ENCODE measurements at places on chromosomes 16 and 17.

- DNase-seq: no peak
Observed at GRCh38 chr16:81071805-81072204, 5.2 kb downstream of the C16orf46 start.

GRCh38 chr17:75064867-75065561, 18.0 kb downstream of the KCTD2 start:
- DNase-seq: no peak

GRCh38 chr16:19864566-19864965, 20.1 kb downstream of the GPRC5B start:
- no peak for DNase-seq

DNA sequence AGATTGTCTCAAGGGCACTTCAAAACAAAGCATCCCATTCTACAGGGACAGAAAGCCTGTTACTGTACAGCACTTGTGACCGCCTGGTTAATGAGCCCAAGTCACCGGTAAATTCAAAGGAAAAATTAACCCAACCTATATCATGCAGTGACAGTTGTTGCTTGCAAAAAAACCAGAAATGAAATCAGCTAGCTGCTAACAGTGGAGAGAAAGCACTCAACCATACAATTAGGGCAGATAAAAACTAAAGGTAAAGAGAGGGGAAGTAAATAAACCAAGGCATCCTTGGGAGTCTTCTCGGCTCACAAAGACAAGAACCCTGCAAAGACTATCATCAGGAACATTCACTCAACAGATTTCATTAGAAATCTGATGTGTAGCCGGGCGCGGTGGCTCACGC, 5.9 kb downstream of the RETREG3 start:
- DNase-seq: no peak

- no peak for DNase-seq
Observed at GRCh38 chr16:65825191-65825856, 541.2 kb upstream of the CDH5 start.

DNA sequence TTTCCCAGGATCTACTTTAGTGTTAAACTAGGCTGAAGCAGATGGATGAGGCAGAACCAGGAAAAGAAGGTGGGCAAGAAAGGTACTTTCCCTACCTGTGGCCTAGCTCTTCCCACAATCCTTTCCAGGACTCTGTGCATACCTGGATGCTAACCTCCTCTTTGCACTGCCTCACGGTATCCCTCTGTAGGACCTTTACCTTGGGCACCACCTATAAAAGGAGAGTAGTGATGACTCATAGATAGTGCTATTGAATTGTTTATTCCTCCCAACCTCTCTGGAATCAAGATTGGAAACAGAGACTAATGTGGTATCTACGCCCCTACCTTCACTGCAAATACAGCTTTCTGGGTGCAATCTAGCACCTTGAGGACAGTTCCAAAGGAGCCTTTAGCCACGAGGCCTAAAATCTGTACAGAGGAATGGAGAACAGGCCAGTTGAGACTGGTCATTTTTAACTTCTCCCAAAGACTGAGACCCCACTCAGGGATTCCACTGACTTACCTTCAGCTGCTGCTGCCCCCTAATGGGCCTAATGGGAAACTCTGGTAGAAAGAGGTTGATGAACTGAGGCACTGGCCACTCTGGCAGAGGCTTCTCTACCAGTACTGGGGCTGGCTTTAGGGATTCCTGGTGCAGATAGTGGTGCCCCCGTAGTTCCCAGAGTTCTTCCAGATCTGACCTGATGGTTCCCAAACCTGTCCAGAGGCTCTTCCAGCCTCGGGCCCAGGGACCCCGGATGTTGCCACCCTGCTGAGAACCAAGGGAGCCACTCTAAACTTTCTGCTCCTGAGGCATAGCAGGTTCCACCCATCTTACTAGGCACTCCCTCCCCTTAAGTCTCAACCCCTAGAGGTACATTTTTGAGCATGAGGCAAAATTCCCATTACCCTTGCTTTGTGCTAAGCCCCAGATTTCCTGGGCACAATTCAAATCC, 781 bp downstream of the RSKR start:
- peak; percentile 19 for DNase-seq

GRCh38 chr17:64777415-64778239, 115.5 kb upstream of the SMURF2 start:
- no peak for DNase-seq

DNA sequence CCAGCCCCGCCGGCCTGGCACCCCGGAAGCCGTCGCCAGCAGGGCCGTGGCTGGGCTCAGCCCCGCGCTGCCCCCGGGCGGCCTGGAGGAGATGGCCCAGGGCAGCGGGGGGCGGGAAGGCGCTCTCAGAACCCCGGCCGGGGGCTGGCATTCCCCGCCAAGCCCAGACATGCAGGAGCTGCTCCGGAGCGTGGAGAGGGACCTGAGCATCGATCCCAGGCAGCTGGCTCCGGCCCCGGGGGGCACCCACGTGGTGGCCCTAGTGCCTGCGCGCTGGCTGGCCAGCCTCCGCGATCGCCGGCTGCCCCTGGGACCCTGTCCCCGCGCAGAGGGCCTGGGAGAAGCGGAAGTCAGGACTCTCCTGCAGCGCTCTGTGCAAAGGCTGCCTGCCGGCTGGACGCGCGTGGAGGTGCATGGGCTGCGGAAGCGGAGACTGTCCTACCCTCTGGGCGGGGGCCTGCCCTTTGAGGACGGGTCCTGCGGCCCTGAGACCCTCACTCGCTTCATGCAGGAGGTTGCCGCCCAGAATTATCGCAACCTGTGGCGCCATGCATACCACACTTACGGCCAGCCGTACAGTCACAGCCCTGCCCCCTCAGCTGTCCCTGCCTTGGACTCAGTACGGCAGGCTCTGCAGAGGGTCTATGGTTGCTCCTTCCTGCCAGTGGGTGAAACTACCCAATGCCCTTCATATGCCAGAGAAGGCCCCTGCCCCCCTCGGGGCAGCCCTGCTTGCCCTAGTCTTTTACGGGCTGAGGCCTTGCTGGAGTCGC, 551 bp downstream of the WDR81 start:
- DNase-seq: no peak

DNA sequence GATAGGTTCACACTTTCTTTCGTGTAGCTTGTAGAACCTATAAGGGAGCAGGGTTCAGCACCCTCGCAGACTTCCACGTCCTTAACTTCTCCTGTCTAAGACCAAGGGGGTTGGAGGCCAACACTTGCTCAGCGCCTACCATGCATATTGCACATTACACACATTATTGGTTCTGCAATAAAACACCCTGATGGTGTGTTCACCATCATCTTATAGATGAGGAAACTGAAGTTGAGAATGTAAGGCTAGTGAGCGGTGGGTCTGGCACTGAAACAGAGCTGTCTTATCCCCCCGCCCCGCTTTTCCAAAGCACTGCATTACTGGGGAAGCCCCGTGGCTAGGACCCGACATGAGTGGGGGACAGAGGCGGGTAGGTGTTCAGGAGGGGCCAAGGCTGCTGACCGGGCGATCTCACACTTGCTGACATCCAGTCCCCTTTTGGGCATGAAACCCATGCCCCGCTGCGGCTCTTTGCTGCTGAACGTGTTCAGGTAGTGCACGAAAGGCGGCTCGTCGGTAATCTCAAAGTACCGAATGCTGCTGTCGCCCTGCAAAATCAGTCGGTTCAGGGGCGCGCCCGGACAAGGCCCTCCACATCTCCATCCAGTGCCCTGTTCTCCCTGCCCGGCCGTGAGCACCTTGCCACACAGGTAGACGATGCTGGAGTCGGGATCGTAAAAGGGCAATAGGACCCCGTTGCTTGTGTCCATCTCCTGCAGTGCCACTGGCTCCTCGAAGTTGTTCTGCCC, 6.2 kb downstream of the CORO6 start:
- no peak for DNase-seq

DNA sequence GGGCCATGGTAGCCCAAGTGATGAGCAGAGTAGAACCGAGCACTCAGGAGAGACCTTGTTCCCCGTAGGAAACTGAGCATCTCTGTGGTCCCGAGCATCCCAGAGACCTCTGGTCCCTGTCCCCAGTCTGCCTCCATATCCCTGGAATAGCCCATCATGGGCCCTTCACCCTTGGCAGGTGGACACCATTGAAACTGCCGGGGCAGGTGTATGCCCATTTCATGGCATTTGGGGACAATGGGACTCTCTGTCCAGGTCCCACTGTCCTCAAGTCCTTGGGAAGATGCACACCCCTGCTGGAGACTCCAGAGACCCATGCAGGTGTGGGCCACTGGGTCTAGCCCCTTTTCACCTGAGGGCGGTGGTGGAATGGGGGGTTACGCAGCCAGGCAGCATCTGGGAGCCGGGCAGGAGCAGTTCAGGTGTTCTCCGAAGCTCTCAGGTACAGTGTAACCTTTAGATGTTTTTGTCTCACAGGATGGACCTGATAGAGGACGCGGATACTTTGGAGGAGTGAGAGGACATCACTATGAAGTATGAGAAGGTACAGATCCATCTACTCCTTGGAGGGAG, 75.9 kb downstream of the GOSR1 start:
- DNase-seq: no peak

GRCh38 chr16:51404386-51404785, 253.3 kb upstream of the SALL1 start:
- no peak for DNase-seq

GRCh38 chr17:73551759-73552158, 92.5 kb downstream of the SDK2 start:
- no peak for DNase-seq

DNA sequence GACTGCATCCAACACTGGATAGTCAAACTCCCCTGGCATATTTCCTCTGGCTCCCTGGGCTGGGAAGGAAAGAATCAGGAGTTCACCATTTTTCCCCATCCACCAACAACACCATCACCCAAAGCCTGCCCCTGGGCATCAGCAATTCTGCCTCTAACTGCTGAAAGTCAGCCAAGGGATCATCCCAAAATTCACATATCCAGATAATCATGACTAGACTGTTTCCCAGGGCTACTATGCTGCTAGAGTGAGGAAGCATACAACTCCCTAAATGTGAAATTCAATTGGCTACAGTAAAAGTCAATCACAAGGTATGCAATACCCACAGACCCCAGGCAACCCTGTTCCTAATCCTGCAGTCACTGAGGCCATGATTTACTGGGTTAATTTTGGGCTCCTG, 230.6 kb downstream of the C16orf95 start:
- no peak for DNase-seq

DNA sequence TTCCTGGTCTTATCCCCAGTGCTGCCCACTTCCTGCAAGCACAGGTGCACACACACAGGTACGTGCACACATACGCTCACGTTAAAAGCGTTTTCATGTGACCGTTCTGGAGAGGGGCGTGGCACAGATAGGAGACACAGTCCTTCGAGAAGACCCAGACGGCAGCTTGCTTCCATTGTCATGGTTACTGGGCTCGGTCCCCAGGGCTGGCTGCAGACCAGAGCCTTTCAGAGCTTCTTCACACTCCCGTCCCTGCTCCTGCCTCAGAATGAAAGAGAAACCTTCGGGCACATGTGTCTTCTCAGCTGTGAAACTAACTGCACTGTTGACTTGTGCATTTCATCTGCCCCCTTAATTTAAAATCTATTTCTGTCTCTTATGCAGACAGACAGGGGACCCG, 154.2 kb downstream of the PITPNC1 start:
- DNase-seq: peak; percentile 40

DNA sequence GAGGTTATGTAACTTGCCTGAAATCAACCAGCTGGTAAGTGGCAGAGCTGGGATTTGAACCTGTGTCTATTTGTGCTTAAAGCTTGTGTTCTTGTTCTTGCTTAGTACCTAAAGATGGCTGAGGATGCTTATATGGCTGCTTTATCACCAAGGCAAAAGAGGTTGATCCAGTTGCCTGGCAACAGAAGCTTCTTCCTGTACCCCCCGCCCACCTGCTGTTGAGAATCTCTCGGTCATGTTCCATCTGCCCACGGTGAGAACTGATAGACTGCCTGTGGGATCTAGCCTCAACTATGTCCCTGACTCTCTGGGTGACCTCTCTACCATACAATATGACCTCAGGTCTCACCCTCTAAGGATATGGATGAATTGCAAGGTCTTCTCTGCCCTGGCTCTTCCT, 60.7 kb downstream of the ABCC6 start:
- no peak for DNase-seq

- no peak for DNase-seq
Observed at GRCh38 chr16:11870399-11870798, 19.1 kb upstream of the RSL1D1 start.

DNA sequence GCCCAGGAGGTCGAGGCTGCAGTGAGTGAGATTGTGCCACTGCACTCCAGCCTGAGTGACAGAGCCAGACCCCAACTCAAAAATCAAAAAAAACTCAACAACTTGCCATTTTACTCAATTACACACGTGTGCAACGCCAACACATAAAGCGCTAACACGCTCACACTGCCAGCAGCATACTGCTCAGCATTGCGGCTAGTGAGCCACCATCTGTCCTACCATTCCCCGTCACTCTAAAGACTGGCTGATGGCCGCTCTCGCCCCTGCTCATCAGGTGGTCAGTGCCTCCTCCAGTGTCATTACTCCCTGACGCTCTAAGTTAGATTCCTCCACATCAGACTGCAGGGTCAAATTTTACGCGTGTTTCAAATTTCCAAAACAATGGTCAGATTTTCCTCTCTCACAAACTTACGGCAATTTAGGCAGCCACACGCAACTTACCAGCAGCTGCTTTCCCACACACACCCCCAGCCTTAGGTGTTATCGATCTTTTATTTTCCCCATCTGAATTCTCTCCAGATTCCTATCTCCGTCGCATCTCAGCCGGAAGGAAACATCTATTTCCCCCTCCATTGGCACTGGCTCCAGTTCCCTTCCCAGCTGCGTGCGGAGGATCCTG, 240.8 kb downstream of the C16orf95 start:
- no peak for DNase-seq

GRCh38 chr16:14244196-14245010, 173.3 kb downstream of the MRTFB start:
- no peak for DNase-seq

- DNase-seq: peak; percentile 53
Observed at GRCh38 chr17:42276609-42277341, 584 bp upstream of the STAT5B start.

DNA sequence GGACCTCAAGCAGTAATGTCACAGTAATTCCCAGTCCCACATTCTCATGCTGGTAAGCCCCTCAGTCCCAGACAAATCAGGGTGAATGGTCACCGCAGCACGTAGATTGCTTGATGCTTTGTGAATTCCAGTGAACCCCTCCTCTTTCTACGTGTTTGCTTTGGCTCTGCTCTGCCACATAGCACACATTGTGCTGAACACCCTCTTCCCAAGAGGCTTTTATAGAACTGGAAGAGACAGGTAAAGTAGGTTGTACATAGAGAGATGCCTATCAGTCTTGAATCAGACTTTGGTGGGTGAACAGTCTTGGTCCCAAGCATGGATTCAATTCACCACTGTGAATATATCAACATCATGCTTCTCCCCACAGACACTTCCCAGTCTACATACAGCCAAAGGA, 579 bp upstream of the KRTAP9-6 start:
- DNase-seq: no peak

DNA sequence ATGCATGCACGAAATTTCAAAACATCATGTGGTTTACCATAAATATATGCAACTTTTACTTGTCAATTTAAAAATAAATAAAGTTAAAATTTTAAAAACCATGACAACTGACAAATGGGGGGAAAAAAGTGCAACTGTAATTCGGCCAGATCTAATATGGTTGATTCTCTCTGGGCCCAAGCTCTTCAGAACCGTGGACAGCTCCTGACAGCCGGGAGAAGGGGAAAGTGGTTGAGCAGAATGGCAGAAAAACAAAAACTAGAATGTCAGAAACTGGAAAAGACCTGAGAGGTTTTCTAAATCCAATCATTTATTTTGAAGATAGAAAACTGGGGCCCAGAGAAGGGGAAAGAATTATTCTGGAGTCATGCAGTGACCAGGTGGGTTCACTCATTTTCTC, 126.6 kb downstream of the TMEM132E start:
- DNase-seq: peak; percentile 22
